ENCODE measurements at places on chromosomes 12 and 14. TPM values are rescaled to one million over a fixed set of nuclear protein-coding genes. Genes with fewer than 3 reads are reported as not detected.

The PHLDA1 gene
- 3.6 TPM for total RNA-seq

The LYZ gene
- 13.5 TPM for total RNA-seq

The CCDC184 gene
- 0.94 TPM for total RNA-seq

The ZNF26 gene
- total RNA-seq = 12.3 TPM

The PAN2 gene
- total RNA-seq = 7.8 TPM

The HOXC9 gene
- 13.6 TPM for total RNA-seq

The OR10P1 gene
- total RNA-seq = not detected

The NINJ2 gene
- total RNA-seq = 59.5 TPM

The RARG gene
- total RNA-seq = 5.5 TPM

The RAD51B gene
- total RNA-seq = 2.4 TPM

The MFAP5 gene
- total RNA-seq = 78.2 TPM

The PTGDR gene
- total RNA-seq = not detected

The FERMT2 gene
- total RNA-seq = 44.0 TPM

The TCL1B gene
- not detected for total RNA-seq

The CLEC2D gene
- total RNA-seq = 0.29 TPM

The CFAP251 gene
- 0.62 TPM for total RNA-seq

The GPRC5A gene
- 0.56 TPM for total RNA-seq

The IRAK3 gene
- total RNA-seq = 5.2 TPM

The INHBC gene
- not detected for total RNA-seq

The KRT6B gene
- total RNA-seq = not detected

The TAS2R50 gene
- total RNA-seq = 4.9 TPM

The GTF2H3 gene
- total RNA-seq = 12.8 TPM

The DPF3 gene
- 16.7 TPM for total RNA-seq

The FOXG1 gene
- total RNA-seq = not detected

The AQP2 gene
- total RNA-seq = not detected
